ENCODE measurements at places on chromosomes 7 and 10.
A peak's percentile ranks its signal among the peaks of the same experiment; 100 is the strongest.

DNA sequence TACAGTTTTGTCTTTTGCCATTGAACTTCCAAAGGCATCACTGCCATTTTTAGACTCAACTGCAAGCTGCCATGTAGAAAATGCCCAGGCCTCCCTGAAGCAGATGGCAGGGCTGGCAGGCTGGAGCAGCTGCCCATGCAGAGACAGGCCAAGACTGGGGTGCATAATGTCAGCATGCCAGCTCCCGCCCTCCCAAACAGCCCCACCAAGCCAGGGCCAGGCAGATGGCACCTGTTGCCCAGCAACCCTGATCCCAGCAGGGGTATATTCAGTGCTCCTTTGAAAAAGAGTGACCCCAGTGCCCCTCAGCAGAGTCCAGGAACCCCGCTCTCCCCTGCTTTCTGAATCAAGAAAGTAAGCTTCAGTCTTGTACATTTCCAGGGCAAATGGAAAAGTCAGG lies 32.6 kb downstream of the VSTM4 start:
- DNase-seq, result no peak

GRCh38 chr7:138979988-138980562 lies 1.1 kb downstream of the KIAA1549 start:
- no peak for DNase-seq

- DNase-seq, result no peak
These were observed 17.8 kb downstream of the CXCL12 start for GRCh38 chr10:44366941-44367630.

GRCh38 chr10:15817409-15818046 lies 42.8 kb downstream of the MINDY3 start:
- no peak for DNase-seq

- no peak for DNase-seq
These were observed 19.4 kb upstream of the CABCOCO1 start for GRCh38 chr10:61643316-61643751.

DNA sequence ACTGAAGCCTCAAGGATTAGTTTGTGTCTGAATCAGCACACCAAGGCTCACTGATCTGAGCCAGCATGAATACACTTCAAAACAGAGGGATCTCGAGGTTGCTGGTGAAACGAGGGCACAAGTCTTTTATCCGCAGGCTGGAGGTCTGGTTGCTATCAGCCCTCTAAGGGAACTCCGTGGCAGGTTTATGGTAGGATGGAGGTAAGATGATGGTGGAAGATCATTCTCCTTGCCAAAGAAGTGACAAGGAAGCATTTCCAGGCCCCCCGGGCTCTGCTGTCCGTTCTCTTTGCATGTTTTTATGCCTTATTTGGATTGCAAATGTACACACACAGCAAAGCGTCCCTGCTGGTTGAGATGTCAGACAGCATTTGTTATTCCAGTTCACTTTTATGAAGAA lies 268.3 kb downstream of the ARHGAP12 start:
- DNase-seq, result no peak

DNA sequence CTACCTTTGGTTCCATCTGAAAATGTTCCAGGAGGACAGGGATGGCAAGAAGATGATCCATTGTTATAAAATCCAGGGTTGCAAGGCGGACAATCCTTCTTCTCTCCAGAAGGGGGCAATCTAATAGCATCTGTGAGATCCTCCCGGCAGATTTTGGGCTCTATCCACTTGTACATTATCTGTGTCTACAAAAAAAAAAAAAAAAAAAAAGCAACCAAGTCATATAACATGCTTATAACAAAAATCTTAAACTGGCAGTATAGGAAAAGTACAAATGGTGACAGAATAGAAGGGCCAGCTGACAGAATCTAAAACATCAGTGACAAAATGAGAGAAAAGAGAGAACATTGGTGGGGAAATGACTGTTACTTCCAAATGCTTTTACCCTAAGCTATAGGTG lies 132.7 kb downstream of the ELAPOR2 start:
- peak; percentile 16 for DNase-seq

DNA sequence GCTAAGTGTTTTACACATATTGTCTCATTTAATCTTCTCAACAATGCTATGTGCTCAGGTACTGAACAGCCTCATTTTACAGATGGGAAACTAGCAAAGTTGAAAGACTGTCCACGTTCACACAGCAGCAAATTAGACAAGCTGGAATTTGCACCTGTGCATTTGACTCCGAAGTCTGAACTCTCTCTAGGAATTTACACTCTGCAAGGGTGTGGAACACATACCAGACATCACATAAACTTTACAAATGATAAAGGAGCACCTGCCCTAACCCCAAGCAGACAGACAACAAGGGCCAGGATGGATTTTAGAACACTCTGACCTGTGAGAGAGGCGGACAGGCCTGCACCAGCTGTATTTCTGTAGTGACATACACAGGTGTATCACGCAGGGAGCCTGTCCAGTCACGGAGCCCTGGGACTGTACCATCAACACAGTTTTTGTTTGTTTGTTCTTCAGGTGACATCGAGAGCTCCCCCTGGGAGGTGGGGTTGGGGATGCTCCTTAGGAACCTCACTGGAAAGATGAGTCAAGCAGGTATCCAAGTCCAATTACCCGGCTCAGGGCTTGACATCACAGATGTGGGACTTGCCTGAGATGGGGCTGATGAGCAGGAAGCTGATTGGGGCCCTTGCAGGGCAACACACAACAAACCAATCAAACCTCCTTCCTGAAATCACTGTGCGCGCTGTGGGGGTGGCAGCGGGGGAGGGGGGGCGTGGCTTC lies 31.0 kb downstream of the MKI67 start:
- DNase-seq, result peak; percentile 43

- DNase-seq, result no peak
These were observed 355.1 kb downstream of the GALNT17 start for GRCh38 chr7:71486856-71487628.

DNA sequence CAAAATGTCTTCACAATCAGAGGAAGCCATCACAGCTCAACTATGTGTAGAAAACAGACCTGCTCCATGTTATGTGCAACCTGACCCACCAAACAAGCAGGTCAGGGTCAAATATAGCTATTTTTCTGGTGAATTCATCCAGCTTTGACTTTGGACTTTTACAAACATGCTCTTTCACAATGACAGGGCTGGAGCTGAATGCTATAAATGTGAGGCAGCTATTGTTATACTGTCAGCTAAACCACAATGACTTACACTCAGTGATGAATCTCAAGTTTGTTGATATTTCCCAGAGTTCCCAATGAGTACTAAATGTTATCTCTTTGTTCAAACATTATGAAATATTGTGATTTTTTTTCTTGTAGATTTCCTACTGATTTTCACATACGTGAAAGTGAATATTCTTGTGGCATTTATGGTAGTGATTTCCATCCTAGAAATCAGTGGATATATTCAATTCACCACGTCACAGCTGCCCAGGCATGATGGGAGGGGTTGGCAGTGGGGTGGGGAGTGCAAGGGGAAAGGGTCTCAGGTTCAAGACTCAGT lies 2.5 kb upstream of the ITIH2 start:
- DNase-seq, result no peak

DNA sequence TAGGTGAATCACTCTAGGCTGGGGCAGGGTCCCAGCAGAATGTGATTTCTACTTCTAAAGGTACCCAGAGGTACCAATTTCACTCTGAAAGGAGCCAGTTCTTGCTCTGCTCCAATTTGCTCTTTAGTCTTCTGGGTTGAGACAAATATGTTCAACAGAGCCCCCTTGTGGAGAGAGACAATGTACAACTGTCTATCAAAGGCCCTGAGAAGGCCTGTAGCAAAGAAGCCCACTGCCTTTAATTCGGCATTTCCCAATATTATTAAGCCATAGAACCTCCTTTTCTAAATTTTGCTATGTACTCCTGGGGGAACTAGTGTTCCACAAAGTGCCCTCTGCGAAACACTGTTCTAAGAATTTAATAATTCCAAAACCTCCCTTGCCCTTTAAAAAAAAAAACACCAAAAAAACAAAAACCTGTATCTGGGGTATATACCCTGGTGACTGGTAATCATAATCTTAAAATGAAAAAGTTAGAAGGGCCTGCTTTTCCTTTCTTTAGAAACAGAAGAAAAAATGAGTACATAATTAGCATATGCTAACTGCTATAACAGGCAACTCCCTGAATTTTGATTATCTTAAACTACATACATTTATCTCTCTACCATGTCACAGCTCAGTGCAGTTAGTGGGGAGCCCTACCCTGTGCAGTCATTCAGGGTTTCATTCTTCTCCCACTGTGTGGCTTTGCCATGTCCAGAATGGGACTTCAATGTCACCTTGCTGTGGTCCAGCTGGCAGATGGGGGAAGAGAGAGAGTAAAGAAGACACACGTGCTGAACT lies 160.9 kb upstream of the BMPER start:
- no peak for DNase-seq

- DNase-seq, result no peak
These were observed 4.2 kb downstream of the NRBF2 start for GRCh38 chr10:63137306-63137705.

- no peak for DNase-seq
These were observed 49.5 kb downstream of the VSTM2A start for GRCh38 chr7:54591404-54592386.

DNA sequence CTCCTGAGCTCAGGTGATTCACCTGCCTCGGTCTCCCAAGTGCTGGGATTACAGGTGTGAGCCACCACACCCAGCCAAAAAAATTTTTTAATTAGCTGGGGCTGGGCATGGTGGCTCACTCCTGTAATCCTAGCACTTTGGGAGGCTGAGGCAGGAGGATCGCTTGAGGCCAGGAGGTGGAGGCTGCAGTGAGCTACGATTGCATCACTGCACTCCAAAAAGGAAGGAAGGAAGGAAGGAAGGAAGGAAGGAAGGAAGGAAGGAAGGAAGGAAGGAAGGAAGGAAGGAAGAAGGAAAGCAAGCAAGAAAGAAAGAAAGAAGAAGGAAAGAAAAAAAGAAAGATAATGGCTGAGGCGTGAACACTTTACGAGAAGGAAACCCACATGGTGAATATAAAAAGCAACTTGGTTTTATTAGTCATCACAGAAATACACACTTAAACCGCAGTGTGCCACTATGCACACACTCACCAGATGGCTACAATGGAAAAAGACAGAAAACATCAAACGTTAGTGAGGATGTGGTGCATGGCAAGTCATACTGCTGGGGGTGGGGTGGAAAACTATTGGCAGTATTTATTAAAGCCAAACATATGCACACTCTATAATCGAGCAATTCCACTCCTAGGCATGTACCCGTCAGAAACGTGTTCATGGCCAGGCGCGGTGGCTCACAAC lies 4.4 kb upstream of the CCL26 start:
- peak; percentile 53 for DNase-seq

GRCh38 chr7:14505906-14506305 lies 396.6 kb downstream of the DGKB start:
- DNase-seq, result no peak

DNA sequence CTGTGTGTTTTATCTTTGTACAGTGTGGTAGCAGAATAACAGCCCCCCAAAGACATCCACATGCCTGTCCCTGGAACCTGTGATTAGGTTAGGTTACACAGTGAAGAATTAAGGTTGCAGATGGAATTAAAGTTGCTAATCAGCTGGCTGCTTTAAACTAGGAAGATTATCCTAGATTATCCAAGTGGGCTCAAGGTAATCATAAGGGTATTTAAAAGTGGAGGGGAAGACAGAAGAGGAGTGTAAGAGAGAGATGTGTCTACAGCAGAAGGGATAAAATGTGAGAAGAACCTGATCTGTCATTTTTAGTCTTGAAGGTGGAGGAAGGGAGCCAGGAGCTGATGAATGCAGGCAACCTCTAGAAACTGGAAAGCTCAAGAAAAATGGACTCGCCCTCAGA lies 117.6 kb downstream of the ARHGAP22 start:
- no peak for DNase-seq

DNA sequence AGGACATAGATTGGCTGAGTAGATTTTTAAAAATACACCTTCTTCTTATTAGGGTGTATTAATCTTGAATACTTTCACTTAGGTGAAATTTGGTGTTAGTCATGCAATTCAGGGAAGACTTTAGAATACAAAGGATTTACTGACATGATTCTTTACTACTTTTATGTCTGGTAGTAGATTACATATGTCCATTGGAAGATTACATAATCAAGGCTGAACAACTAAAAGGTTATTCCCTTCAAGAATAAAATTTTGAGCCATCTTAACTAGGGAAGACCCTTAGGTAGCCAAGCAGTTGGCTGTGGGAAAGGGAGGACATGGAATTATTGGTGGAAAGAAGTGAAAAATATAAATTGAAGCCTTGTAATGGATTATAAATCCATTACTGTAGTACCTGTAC lies 165.0 kb downstream of the ITGB1 start:
- DNase-seq, result no peak

DNA sequence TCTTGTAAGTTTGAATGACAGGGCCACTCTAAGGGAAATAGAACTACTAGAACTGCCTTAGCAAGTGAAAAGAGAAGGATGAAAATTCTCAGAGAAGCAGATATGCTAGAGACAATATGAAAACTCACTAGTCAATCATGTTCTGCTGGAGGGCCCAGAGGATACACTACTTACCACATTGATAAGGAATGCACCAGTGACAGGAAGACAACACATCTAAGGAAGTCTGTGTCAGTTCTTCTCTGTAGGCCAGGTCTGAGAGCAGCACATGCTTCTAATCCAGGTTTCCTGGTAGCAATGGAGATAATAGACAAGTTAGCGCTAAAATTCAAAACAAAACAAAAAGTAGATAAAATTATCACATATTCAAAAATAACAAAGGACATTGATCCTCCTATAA lies 235.2 kb upstream of the AKR1E2 start:
- no peak for DNase-seq

GRCh38 chr7:101728128-101728527 lies 89.3 kb upstream of the CUX1 start:
- no peak for DNase-seq

DNA sequence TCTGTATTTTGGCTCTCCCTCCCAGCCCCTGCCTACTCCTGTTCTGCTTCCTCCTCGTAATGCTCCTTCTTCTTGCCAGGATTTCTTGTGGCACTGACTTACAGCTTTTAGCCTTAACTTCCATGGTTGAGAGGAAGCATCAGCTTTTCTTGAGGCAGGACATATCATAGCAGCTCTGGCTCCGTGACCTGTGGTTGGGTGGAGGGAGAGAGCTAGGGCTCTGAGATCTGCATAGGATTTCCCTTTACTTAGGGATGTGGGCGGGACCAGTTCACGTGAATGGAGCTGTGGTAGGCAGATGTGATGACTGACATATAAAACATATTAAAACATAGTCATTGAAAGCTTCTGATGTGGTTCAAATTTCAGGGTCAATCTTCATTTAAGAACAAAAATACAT lies 10.6 kb upstream of the RAB11FIP2 start:
- no peak for DNase-seq

DNA sequence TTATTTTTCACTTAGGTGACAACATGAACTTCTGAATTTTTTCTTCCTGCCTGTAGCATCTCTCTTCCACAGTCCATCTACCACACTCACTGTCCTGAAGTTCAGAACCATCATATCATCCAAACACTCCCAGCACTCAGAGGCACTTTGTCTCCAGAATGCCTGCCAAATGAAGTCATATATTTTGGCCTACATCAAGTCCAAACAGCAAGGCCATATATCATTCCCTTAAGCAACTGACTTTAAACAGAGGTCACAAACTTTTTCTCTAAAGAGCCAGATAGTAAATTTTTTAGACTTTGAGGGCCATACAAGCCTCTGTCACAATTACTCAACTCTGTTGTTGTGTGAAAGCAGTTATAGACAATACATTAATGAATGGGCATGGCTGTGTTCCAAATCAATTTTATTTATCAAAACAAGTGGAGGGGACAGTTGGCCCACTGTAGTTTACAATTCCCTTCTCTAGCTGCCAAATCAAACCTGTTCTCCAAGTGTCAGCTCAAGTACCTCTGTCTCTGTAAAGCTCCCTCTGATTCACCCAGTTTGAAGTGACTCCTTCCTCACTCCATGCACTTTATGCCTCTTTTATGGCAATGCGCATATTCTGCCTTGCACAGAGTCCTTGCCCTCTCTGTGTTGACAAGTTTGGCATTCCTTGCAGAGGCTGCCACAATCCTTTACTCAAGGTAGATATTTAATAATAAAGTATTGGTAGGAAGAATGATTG lies 305.7 kb downstream of the FZD1 start:
- no peak for DNase-seq

Data from activated CD4-positive, alpha-beta T cell treated with anti-CD3 and anti-CD28 coated beads, Interleukin-2, amount 50 U/mL, for 48 hours (primary cell).